Suprapubic skin (tissue), 4 donors: ENCODE measurements at places on chromosomes 1 and 21.
A peak's percentile ranks its signal among the peaks of the same experiment; 100 is the strongest.

DNA sequence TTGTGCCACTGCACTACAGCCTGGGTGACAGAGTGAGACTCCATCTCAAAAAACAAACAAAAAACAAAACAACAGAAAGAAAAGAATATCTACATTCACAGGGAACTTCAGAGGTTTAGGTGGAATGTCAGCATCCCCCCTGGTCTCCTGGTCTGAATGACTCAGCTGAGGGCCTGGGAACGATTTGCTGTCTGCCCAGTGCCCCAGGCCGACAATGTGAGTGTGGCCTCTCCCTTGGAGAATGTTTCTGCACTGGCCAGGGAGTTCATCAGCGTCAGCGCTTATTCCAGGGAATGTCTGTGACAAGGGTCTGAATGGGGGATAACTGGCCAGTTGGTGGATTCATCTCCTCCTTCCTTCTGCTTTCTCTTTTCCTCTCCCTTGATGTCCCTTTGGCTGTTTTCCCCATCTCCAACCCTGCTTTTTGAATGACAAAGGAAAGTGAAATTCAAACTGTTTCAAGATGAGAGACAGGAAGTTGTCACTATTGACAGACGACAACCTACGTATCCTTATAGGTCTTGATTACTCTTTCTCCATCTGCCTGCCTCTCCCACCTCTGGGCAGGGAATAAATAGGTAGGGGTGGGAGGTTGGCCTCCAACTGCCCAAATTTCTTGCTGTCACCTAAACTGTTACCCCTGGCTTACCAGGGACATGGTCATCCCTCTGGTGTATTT is 213.1 kb downstream of the HHAT start:
- no peak for DNase-seq

- no peak for DNase-seq
These were observed 136.5 kb upstream of the ETS2 start for GRCh38 chr21:38669186-38669585.

DNA sequence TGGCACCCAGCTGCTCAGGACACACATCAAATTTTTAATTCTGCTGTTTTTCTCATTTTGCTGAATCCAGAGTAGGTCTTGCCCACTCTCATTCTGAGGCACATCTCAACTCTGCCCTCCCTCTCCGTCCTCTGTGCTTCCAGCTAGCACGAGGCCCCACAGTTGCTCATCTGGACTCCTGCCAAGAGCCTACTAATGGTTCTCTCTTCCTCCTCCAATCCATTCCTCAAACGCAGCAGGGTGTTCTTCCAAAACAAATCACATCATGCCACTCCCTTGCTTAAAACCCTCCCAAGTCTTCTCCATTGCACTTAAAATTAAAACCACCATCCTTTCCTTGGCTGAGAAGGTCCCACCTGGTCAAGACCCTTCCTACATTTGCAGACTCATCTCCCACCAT is 49.8 kb upstream of the SCAF4 start:
- no peak for DNase-seq

GRCh38 chr1:228391411-228392020 is 15.1 kb downstream of the TRIM11 start:
- peak; percentile 50 for DNase-seq

DNA sequence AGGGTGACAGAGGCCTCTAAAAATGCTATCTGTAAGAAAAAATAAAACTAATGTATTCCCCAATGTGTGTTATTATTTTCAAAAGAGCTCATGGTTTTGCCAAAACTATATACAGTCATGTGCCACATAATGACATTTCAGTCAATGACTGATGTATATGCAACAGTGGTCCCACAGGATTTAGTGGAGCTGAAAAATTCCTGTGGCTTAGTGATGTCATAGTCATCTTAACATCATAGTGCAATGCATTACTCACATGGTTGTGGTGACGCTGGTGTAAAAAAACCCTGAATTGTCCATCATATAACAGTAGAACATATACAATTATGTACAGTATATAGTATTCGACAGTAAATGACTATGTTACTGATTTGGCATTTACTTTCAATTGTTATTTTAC is 172.4 kb downstream of the CACNA1E start:
- DNase-seq: no peak

DNA sequence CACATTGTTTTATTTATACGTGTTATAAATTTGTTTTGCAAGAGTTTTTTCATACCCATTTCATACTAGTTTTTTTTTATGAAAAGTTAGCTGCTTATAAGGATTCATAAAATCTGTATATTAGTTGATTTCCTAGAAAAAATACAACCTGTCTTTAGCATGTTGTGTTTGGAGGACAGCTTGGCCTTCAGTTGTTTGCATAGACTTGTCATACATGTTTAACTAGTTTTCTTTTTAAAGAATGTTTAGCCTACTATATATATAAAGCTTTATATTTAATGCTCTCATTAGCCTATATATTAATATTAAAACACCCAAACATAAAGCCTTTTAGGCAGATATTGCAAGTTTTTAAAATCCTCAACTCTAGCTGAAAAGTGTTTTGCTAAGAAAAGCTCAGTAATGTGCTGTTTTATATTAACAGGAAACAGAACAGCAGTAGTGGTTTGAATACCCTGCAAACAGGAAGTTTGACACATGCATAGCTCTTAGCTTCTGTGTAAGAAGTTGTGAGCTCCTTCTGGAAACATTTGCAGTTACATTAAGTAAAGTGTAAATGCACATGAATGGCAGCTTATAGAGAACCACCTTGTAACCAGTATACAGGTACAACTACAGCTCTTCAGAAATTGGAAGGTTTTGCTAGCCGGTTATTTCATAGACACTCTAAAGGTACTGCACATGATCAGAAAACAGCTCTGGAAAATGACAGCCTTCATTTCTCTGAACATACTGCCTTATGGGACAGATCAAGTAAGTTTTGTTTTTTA is at the start of gene PRKACB:
Gene PRKACB (plus strand): TSS at position 476 of the 770 bp plus-strand sequence. CDS start 91 bp downstream, at position 567.
- DNase-seq: no peak

DNA sequence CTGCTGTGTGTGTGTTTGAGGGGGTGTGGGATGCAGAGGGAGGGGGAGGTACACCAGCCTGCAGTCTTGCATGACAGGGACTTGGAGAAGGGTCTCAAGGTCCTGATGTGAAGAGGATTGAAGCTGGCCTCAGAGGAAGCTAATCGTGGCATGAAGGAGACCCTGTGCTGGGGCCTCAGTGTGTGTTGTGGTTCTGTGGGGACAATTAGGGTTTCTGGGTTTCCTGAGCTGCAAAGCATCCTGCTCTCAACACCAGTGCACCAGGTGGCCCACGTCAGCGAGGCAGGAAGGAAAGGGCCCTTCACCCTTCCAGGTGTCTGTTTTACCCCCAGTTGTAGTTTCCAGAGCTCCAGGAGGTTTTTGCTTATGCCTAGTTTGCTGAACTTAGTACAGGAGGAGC is 52.8 kb downstream of the TENT5C start:
- DNase-seq: no peak

GRCh38 chr1:157161901-157162300 is 23.7 kb upstream of the ETV3 start:
- DNase-seq: no peak

DNA sequence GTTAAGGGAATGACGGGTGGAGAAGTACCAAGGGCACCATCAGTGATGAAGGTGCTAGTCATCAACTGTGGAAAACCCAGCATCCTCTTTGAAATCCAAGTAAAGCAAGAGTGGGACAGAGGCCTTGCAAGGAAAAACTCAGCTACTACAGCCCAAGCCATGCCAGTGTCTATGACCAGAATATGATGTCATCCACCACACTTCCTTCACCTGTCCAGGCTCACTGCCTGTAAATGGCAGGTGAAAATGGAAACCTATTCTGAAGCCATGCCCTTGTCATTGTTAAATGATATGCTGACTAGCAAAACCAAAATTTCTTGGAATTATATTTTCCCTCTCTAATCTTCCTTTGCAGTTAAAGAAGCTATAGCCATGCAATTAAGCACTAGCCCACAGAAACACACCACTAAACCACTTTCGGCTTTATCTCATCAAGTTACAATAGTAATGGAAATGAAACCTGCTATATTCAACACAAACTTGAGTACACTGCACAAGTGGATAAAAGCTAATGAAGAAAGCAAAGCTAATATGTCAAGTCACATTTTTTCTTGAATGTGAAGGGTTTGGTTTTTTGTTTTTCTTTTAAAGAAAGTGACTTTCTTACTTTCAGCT is 96.3 kb upstream of the RALGPS2 start:
- DNase-seq: no peak

GRCh38 chr21:21662776-21663175 is 664.6 kb downstream of the NCAM2 start:
- DNase-seq: no peak

- no peak for DNase-seq
These were observed 11.5 kb upstream of the PLA2G5 start for GRCh38 chr1:20058531-20058930.

DNA sequence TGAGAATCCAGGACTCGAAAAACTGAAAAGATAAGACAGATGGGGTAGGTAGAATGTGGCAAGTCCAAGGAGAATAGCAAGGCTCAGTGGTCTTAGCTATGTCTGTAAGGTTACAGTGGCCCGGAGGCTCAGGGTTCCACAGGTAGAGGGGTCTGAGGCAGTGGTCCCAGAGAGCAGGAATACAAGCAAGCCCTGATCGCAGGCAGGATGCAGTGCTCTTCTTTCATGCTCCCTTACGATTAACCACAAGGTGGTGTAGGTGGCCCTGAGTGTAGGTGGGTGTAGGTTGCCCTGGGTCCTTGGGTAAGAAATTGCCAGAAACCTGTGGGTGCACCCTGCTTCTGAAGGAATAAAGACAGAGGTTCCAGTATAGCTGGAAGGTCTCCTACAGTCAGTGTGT is 99.1 kb upstream of the RAB3GAP2 start:
- no peak for DNase-seq

- DNase-seq: no peak
These were observed 5.1 kb downstream of the C1orf87 start for GRCh38 chr1:60068393-60069045.

DNA sequence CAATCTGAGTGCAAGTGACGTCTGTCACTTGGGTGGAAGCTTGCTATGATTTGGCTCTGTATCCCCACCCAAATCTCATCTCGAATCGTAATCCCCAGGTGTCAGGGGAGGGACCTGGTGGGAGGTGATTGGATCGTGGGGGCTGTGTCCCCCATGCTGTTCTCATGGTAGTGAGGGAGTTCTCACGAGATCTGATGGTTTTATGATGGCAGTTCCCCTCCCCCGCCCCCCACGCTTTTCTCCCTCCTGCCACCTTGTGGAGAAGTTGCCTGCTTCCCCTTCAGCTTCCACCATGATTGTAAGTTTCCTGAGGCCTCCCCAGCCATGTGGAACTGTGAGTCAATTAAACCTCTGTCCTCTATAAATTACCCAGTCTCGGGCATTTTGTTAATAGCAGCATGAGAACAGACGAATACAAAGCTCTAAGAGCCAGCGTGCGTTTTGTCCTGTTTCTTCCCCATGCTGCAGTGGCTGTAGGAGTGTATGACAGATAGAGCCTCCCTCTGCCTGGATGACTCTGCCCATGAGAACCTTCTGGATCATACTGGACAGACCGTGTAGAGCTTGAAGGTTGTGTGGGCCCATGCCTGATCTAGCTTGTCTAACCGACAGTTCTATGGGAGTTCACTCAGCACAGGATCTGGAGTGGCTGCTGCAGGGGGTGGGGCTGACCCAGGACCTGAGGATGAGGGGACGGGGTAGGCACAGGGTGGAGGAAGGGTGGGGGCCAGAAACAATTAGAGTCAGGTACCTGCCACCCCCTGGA is 139.7 kb upstream of the ERRFI1 start:
- DNase-seq: no peak

DNA sequence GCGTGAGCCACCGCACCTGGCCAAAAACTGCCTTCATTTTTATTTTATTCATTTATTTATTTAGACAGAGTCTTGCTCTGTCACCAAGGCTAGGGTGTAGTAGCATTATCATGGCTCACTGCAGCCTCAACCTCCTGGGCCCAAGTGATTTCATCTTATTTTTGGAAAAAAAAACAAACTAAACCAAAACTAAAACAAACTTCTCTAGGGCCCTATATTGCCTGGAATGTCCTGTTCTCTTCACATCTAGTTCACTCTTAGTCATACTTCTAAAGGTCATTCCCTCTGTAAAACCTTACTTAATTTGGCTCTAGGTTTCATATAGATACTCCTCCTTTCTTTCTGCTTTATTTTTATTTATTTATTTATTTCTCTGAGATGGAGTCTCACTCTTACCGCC is 15.6 kb downstream of the RPS27 start:
- DNase-seq: no peak

GRCh38 chr1:167404161-167404888 is 114.0 kb downstream of the CD247 start:
- no peak for DNase-seq

DNA sequence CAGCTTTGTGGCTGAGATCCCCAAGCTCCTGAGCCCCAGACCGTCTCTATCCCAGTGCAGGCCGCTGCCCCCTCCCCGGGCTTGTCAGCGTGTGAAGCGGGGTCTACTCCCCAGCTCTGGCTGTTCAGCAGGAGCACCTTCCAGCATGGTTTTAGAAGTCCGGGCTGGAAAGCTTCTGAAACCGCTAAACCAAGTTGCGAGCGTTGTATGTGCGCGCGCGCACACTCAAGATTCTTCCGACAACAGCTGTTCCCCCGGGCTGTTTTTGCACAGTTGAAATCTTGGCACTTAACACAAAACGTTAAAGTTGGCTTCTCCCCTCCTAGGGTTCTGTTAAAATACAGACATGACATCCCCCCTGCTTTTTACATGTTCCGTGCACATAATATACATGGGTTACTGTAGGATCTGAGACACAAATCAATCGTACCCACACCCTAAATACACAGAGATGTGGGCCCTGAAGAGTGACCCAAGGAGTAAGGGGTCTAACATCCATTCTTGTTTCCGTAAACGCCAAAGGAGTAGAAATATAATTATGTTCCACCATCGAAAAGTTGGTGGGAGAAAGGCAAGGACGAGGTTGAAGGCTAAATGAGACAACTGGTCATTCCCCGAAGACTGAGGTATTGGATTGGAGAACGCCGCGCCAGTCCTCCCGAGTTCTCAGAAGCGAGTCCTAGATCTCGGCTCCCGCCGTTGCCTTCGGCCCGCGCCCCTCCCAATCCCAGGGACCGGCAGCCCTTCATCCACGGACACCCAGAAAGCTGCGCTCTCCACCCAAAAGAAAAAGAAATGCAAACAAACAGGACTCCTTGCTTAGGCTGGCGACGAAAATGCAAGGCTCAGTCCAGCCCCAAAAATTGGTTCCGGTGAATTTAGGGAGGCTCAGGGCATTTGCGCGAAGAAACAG is 1.3 kb downstream of the TBX15 start:
- no peak for DNase-seq

DNA sequence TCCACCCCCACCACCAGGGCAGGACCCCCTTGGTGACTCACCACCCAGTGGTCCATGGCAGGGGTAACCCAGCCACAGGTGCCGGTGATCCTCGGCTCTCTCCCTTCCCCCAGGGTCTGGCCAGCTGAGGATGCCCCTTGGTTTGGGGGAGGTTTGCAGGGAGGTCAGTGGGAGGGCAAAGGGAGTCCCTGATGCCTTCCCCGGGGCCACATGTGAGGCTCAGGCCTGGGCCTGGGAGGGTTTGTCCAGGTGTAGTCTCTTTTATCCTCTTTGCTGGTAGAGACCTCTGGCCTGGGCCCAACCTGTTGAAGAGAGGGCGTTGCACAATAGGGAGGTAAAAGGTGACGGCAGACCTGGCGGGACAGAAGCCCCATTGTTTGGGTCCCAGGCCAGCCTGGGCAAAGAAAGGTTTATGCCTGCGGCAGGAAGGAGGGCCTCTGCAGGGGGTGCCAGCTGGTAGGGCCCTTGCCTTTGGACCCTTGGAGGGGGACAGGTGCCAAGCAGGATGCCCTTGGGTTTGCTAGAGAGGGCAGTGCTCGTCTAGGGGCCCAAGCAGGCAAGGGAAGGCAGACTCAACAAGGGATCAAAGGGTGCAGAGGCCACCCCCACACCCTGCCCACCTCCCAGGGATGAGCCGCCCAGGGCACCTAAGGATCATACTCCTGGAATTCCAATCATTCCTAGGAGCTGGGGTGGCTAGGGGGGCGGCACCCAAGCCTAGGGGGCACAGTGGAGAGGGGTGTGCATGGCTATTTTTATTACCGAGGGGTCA is 760 bp upstream of the TINAGL1 start:
- DNase-seq: no peak
